GM20000 (cell line): ENCODE measurements at places on chromosomes 13 and 19.

DNA sequence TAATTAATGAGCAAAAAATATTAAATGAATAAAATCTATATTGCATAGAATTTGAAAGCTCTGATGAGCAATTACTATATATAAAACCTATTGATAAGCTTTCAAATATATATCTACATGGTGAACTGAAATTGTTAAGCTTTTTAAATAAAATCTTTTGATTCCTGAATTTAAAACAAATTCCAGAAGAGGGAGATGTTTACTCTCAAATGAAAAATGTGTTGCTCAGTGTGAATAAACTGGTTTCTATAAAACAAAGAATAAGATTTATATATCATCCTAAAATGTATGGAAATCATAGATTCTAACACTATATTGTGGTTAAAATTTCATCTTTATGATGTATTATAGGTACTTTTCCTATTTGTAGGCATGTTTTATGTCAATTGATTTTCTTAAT lies 171.5 kb upstream of the SLITRK6 start:
- DNase-seq, result no peak

GRCh38 chr19:53771144-53771543 lies 53.0 kb downstream of the NLRP12 start:
- no peak for DNase-seq

GRCh38 chr13:32309312-32310133 lies 5.6 kb downstream of the ZAR1L start:
- no peak for DNase-seq

- no peak for DNase-seq
These were observed 32.8 kb downstream of the IGFL2 start for GRCh38 chr19:46180701-46181387.

GRCh38 chr13:113998781-113999617 lies 25.1 kb upstream of the C13orf46 start:
- no peak for DNase-seq
